ENCODE measurements at places on chromosomes 7 and 10. TPM values are rescaled to one million over a fixed set of nuclear protein-coding genes. Genes with fewer than 3 reads are reported as not detected.

- peak; percentile 63 for DNase-seq
Observed at GRCh38 chr10:16996530-16996964, 133.1 kb downstream of the CUBN start.

DNA sequence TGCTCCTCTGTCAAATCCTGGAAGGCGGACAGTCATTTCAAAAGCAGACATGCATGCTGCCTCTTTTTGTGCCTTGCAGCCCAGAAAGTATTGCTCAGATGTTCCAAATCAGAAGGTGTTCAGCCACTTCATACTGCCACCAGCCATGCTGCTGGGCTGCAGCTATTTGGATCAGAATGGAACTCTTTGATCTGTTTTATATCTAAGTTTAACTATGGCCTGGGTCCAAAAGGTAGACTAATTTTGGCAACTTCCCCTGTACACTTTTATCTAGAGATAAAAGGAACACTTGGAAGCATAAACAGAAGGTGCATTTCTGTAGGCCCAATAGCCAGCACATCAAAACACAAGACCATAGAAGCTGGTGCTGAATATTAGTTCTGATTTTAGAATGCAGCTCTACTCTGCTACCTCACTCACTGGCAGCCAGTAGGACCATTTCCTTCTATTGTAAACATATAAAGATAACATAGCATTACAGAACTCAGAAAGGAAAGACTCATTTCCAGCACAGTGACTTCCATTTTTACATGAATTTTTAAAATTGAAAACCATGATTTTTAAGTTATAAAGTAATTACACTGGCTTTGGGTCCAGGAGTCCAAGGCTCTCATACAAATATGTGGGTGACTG lies 143.1 kb upstream of the CAV2 start:
- peak; percentile 15 for DNase-seq

DNA sequence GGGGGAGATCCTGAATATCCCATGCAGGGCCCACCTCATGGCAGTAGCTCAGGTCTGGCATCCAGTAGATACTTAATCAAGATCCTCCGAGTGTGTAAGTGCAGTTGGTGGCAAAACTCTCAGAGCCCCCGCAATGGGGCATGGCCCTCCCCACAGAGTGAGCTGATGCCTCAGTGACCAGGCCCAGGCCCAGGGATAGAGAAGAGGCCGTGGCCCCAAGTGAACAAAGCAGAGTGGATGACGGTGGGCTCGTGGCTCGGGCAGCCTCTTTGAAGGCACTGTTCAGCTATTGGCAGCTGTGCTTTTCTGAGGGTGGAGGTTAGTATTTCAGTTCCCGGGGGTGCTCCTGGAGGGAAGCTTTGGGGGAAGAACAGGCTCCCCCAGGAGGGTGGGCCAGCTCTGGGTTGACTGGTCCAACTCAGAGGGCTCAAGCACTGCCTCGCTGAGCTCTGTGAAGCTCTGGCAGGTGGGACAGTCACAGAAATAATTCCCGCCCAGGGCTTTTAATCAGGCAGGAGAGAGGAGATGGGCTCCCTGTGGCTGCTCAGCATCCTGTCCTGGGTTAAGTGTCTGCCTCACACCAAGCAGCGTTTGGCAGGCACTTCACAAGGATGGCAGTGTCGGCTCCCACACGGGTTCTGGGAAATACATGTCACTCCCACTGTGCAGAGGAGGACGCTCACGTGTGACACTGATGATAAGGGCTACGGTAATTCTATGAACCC lies 583.6 kb downstream of the TCERG1L start:
- no peak for DNase-seq

- DNase-seq: no peak
Observed at GRCh38 chr7:123125231-123125630, 74.5 kb downstream of the SLC13A1 start.

GRCh38 chr10:123655751-123656150 lies 10.4 kb upstream of the GPR26 start:
- no peak for DNase-seq

DNA sequence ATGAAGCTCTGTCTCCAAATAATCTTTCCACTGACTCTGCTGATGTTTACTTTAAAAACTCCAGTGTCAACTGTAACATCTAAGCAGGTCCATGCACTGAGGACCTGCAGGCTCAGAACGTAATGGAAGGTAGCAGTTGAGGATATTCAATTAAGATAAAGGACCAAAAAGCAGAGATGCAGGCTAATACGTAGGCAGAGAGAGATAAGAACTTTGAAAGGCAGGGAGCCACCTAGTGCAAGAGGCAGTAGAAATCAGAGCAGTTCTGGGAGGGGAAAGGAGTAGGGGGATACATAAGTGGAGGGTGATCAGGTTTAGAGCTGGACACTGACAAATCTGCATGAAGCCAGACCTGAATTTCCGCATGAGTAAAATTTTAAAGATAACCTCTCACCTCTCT lies 114.5 kb upstream of the POM121L12 start:
- DNase-seq: no peak

DNA sequence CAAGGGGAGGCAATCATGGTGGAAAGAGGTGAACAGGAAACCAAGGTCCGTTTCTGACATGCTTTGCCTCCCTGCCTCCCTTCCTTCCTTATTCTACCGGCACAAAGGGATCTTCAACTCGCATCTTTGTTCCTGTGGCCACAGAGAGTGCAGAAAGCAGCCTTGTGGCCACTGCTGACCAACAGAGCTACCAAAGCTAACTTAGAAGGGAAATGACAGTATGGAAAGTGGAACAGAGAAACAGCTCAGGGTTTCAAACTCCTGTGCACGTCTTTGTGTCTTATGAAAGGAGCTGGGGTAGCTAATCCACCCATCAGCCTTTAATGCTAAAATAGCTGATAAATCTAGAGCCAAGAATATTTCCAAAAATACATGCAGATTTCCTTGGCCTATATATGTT lies 588.0 kb downstream of the SORCS1 start:
- DNase-seq: no peak

DNA sequence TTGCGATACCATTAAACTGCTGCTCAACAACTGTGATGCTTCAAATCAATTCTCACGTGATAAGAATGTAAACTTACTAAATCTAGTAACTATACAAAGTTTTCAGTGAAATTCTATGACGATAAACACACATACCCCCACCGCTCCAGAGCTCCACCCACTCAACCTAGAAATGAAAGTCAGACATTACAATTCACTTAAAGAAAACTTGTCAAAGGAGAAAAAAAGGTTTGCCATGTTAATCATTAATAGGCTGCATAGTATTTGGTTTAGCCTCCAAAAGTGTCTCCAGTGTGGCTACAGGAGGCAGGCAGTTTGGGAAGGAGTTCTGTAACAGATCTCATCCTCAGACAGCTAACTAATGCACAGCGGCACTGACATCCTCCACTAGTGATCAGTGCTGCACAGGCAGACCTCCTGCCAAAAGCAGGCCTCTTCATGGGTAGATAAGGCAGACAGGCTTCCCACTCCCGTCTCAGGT lies 3.1 kb downstream of the HERPUD2 start:
- DNase-seq: peak; percentile 55

DNA sequence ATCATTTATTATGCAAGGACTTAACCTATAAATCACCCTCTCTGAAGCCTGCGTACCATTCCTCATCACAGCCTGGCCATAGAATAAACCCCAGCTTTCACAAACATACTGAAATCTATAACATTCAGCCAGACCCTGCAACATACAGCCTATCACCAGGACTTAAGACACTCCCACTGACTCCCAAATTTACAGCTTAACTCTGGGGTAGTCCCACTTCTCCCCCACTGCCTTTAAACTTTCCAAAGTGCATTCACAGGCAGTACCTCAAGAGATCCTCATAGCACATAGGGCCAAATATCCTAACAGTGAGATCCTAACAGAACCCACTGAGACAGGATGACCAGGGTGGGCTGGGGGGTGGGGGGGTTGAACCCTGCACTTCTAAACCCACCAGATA lies 3.5 kb downstream of the LDB1 start:
- DNase-seq: no peak

- peak; percentile 79 for DNase-seq
Observed at GRCh38 chr10:114024876-114025610, 18.6 kb upstream of the ADRB1 start.

DNA sequence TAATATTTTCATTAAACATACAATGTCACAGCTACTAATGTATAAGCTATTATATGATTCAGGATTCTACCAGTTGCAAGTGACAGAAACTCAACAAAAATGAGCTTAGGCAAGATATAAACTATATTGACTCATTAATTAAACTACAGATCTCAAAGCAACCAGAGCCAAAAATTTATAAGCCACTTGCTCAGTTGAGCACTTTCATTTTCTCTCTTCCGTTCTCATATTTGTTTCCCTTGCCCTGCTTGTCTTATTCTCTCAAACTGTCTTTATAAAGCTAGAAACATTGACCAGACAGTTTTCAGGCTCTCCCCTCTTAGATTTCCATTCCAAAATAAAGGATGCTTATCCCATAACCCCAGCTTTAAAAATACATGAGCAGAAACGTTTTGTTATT lies 60.2 kb upstream of the DGKB start:
- no peak for DNase-seq

DNA sequence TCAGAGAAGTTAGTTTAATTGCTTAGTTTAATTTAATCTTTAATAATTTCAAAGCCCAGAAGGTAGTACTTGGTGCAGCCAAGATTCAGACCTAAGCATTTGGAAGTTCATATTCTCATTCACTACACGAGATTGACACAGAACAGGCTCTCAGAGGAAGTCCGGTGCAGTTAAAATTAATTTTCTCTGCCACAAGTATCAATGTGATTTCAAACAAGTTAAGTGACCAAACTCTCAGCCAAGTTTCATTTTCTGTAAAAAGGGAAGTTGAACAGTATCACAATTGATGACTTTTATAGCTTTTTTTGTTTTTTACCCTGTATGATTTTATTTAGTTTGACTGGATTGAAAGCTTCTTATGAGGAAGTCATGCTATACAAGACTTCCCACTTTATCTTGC lies 1494.9 kb upstream of the LRRTM3 start:
- DNase-seq: no peak

DNA sequence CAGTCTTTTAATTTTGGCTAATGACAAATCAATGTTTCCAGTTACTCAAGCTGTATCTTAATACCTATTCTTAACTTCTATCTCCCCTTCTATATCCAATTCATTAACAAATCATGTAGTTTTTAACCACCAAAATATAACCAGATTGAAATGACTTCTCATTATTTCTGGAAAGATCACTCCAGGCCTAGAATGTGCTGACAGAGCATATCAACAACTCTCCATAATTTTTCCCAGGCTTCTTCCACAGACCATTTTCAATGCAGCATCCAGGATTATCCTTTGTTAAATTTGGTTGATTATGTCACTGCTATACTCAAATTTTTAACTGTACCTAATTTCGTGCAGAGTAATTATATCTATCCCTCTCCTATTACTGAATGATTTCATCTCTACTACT lies 704.1 kb downstream of the PCDH15 start:
- no peak for DNase-seq

DNA sequence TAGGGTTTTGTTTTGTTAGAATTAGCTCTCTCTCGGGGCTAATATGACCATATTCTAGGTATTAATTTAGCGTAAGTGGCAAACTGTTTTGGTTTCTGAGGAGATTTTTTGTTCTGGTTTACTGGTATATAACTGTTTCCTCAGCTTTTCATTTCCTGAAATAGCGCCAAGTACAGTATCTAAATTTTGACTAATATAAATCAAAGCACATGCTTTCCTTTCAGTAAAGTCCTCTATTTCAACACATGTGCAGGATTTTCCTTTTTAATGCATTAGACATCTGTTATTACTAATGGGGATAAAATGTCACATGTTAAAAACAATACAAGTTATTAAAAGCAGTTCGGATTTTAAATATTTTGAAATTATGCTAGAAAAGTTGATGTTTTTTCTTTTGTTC lies 11.3 kb downstream of the FERD3L start:
- peak; percentile 25 for DNase-seq

GRCh38 chr7:129896568-129897382 lies 56.0 kb downstream of the UBE2H start:
- no peak for DNase-seq

GRCh38 chr7:1436608-1437007 lies 22.7 kb downstream of the MICALL2 start:
- DNase-seq: no peak

DNA sequence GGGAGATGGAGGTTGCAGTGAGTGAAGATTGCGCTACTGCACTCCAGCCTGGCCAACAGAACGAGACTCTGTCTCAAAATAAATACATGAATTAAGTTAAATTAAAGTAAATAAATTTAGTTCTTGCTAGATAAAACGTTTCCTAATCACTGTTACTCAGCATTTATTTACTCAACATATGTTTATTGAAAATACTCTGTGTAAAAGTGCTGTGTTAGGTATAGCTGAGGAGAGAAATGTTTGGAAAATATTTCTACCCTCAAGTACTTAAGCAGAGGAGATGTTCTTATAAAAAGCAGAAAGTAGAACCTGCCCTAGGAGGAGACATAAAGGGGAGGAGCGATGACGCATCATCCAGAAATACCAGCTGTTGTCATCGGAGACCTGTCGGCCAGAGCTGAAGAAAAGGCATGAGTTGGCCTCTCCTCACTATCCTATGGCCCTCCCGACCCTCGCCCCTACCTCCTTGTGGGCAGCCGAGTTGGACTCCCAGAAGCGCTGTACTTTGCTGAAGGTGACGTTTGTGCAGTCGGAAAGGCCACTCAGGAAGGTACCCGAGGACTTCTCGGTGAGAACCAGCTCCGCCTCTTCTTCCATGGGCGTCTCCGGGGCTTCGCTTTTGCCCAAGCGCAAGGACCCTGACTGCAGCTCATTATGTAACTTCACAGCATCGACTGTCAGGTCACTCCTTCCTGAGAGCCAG lies 1.1 kb downstream of the RRP12 start:
- DNase-seq: peak; percentile 82

DNA sequence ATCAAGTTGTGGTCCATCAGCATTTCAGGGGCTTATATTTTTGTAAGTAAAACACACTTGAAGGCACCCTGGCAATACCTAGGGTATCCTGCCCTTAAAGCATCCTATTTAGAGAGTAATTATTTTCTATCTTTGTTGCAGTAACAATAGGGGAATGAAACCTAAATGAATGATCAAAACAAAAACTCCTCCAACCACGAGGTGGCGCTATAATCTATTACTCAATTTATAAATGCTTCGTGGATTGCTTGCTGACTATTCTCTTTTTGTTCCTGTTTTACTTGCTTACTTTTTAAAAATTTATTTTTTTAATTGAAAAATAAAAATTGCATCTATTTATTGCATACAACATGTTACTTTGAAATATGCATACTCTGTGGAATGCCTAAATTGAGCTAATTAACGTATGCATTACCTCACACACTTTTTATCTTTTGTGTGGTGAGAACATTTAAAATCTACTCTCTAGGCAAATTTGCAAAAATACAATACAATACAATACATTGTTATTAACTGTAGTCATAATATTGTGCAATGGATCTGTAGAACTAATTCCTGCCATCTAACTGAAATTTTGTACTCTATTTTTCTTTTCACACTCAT lies 147.7 kb upstream of the BMPER start:
- peak; percentile 63 for DNase-seq

TRPV5 gene
- total RNA-seq: not detected

LRMDA gene
- total RNA-seq: under 0.01 TPM

ADAP1 gene
- 1.3 TPM for total RNA-seq

ASB10 gene
- total RNA-seq: not detected

TMEM229A gene
- not detected for total RNA-seq

LHFPL3 gene
- total RNA-seq: not detected

CFTR gene
- 0.43 TPM for total RNA-seq

TMEM130 gene
- total RNA-seq: 1.3 TPM

ING3 gene
- total RNA-seq: 11.9 TPM

BHLHA15 gene
- not detected for total RNA-seq

TMUB1 gene
- 21.6 TPM for total RNA-seq

TMEM236 gene
- under 0.01 TPM for total RNA-seq

DGKI gene
- total RNA-seq: 11.3 TPM

RBP4 gene
- not detected for total RNA-seq

CALML5 gene
- not detected for total RNA-seq

BAIAP2L1 gene
- 9.1 TPM for total RNA-seq
